ENCODE measurements at places on chromosomes 7 and 10.

GRCh38 chr7:32868116-32868515, 23.4 kb downstream of the KBTBD2 start:
- no peak for DNase-seq

DNA sequence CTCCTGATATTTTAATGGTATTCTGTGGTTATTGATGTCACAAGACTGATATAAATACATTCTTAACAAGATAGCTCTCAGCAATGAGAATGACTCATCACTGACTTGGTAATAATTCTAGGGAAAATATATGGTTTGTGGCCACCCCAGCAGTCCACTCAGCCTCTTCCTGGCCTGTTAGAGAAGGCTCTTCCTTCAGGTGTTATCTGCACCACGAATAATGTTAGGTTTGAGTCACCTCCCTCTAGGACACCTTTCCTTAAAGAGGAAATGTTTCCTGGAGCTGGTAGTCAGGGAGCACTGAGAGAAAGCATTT, 163.3 kb downstream of the SVIL start:
- no peak for DNase-seq

DNA sequence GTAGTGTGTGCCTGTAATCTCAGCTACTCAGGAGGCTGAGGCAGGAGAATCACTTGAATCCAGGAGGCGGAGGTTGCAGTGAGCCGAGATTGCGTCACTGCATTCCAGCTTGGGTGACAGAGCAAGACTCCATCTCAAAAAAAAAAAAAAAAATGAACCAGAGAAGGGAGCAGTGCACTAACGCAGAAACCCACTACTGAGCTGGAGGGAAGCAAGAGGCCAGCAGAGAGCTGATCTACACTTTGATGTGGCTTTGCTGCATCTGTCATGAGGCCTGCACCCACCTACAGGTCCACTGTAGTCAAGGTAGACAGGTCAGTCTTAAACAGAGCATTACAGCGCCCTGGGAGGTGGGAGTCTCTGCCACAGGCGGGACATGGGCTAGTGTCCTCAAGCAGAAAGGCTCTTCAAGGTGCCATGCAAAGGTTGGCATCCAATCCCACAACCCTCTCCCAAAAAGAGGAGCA, 30.0 kb downstream of the MAT1A start:
- no peak for DNase-seq

- DNase-seq: no peak
These were observed 13.6 kb downstream of the POR start for GRCh38 chr7:75928568-75928914.
